ENCODE measurements at places on chromosomes 4 and X.

DNA sequence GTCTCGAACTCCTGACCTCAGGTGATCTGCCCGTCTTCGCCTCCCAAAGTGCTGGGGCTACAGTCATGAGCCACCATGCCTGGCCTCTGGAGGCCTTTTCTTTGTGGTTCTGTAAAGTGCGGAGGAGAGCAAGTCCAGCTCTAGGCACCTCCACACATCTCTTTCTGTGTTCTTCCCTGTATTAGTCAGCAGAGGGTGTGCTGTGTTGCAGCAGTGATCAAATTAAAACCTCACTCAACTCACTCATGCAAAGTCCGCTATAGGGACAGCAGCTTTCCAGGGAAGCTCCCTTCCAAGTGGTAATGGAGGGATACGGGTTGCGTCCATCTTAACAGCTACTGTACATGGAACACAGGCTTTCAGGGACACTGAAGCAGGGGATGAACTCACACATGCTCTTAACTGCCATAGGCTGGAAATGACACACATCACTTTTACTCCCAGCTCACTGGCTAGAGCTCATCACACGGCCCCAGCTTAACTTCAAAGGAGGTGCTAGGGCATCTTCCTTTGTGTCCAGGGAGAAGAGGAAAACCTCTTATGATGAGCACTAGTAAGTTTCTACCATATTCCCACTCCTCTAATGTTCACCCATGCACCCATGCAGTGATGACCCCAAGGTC lies 36.0 kb upstream of the CCNG2 start:
- no peak for DNase-seq

DNA sequence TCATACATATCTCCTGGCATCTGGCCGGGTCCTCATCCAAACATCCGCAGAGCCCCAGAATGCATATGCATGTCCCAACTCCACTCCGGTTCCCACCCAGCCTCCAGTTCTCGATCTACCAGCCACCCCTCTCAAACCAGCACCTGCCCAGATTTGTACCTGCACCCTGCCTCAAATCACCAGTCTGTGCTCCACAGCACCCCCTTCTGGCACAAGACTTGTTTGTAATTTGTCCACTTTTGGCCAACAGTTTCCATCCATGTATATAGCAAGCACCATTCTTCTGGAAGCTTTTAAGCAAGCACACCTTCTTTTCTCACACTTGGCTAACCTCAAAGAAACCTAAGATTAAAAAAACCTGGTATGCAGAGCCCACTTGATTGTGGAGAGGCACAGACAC lies 644.1 kb downstream of the MID1IP1 start:
- DNase-seq = no peak

GRCh38 chrX:47502316-47503125 lies 19.5 kb upstream of the ZNF41 start:
- no peak for DNase-seq

GRCh38 chr4:98143001-98143899 lies at the start of gene STPG2:
STPG2 (minus strand) TSS chr4:98143476.
- peak; percentile 82 for DNase-seq

GRCh38 chrX:11555759-11556158 lies 110.0 kb downstream of the ARHGAP6 start:
- DNase-seq = no peak

DNA sequence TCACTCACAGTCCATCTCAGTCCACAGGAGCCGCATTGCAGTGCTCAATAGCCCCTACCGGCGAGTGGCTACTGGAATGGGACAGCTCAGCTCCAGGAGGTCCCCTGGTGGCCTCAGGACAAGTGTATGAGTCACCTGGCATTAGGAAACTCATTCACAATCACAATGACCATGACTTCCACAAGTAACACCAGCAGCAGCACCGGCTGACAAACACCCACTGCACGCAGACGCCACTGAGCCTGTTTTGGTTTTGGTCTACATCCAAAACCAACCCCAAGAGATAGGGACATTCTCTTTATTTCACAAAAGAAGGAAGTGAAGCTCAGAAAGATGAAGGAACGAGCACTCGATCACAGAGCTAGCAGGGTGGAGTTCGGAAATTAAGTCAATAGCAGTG lies 8.1 kb downstream of the JAKMIP1 start:
- no peak for DNase-seq

DNA sequence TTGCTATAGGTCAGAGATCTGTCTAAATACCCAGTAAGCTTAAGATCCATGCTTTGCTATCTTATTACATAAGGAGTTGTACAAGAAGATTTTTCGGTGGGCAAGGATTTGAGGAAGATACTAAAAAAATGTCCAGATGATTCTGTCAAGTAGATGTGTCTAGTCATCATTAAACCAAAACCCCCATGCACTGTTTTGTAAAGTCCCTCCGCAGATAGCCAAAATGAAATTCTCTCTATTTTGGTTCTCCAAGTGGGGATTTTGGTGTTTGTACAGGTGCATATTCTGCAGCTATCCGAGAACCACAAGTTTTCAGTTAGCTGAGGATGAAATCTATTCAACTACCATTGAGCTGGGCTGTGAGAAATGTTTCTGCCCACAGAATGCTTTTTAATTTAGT lies 994.8 kb downstream of the NLGN4X start:
- no peak for DNase-seq
